ENCODE measurements at places on chromosomes 6 and 20.

DNA sequence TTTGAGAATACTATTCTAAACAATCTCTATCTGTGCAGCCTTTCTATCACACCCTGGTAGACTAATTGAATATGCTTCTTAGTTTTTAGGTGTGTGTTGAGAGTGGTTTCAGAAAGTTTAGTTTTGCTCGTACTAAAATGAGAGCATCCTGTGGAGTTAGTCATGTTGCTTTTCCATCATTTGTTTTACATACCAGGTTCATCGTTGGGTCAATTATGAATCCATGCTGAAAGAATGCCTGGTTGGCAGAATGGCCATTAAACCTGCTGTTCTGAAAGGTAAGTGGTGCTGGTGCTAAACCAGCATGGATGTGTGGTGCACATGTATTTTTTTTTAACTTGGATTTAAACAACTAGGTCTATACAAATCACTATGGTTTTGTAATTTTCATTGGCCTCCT is 49.3 kb downstream of the CYB5R4 start:
- DNase-seq = no peak

- DNase-seq = no peak
Measured at GRCh38 chr6:21019614-21020013, 485.4 kb downstream of the CDKAL1 start.

GRCh38 chr20:31835554-31835953 is 9.8 kb downstream of the FOXS1 start:
- DNase-seq = no peak

GRCh38 chr6:28124971-28125353 is 553 bp downstream of the ZSCAN16 start:
- no peak for DNase-seq

DNA sequence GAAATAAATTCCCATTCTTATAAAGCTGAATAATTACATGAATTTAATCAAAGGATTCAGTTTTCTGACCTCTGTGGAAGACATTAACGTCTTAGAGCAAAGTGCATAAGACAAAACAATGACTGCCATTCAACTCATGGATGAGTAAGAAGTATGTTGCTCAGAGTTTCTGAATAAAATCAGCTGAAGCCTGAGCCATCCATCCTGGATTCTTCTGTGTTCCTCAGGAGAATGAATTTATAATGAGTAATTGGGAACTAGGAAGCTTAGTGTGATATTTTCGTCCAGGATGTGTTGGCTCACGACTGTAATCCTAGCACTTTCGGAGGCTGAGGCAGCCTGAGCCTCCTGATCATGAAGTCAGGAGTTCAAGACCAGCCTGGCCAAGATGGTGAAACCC is 62.8 kb downstream of the PERP start:
- no peak for DNase-seq

DNA sequence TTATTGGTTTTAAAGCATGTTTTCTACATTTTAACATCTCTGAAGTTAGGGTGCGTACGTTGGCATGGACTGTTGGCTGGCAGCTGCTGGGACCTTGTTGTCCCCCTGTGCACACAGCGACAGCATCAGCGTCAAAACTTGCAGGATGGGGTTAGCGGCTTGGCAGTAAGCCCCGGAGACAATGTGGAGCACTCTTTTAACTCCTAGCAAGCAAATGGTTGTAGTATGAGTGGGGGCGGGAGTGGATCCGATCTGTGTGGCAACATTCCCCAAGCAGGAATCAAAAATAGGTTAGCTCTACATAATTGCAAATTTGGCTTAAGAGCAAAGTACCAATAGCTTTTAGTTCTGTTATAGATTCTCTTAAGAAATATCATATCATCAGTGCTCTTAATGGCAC is 70.1 kb downstream of the NRN1 start:
- no peak for DNase-seq

GRCh38 chr6:74431873-74432580 is 736.0 kb downstream of the CD109 start:
- no peak for DNase-seq

- DNase-seq = no peak
Measured at GRCh38 chr6:45858691-45859090, 157.0 kb downstream of the CLIC5 start.

GRCh38 chr6:139303185-139303584 is 11.4 kb upstream of the TXLNB start:
- no peak for DNase-seq

- no peak for DNase-seq
Measured at GRCh38 chr6:117684749-117685148, 9.5 kb downstream of the NUS1 start.

DNA sequence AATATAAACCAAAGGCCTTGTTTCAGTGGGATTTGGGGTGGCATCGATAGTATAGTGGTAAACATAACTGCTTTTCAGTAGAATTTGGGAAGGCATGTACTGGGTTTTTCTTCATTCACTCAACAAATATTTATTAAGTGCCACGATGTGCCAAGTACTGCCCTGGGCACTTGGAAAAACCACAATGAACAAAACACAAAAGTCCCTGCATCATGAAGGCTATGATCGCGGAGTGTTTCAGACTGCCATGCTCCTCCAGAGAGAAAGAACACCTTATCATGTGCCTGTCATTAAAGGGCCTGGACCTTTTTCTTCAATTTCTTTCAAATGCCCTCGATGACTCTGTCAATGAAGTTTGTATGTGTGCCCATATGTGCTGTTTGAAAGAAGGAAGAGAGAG is 59.2 kb upstream of the CEP85L start:
- DNase-seq = no peak

DNA sequence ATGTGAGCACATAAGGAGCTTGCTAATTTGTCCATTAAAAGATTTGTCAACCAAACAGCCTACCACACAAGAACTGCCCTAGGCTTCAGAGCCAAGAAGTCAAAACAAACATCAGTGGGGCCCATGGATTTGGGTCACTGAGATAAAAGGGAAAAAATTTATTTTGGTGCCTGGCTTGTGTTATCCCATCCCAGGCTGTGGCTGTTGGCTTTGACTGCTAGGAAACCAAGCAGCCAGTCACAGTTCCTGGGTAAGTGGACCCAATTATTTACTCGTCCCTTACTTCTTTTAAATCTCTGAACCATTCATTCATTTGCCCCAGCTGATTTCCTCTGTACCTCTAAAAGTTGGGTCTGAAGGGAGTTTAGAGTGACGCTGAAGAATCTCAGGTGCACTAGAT is 41.3 kb downstream of the EDN1 start:
- DNase-seq = no peak

All from NCI-H774 (cell line).